ENCODE measurements at places on chromosomes 4 and X. TPM values are rescaled to one million over a fixed set of nuclear protein-coding genes. Genes with fewer than 3 reads are reported as not detected.

GPRASP3 gene
- 1.0 TPM for total RNA-seq

HTN3 gene
- total RNA-seq = not detected

EFHC2 gene
- total RNA-seq = 0.30 TPM

GLOD5 gene
- not detected for total RNA-seq

DNA sequence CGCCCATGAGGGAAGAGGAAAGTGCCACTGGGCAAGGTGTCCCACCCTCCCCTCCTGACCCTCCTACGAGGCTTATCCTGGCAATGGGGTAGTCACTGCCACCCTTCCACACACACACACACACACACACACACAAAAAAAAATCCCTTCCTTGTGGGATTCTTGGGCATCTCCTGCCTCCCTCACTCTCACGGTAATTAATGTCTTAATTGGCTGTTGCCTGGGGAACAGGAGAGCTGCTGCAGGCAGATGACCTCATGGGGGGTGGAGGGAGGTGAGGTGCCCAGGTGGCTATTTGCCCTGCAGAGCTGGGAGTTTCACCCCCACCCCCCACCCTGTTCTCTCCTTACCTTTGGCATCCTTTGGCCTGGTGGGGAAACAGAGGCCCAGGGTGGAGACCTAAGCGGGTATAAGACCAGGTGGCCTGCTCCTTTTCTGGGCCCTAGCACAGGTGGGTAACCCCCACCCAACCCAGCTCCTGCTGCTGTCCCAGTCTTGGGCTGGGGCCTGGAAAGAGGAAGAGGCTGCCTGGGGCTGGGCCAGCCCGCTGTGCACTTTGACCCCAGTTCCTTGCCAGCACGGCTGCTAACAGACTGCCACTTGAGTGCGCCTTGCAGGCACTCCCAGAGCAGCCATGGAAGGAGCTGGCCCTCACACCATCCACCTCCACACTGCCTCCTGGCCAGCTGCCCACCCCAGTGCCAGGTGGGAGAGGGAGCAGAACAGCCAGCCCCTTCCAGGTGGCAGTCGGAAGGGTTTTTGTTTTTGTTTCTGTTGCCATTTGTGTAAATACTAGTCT, 12.6 kb downstream of the EFNB1 start:
- no peak for DNase-seq
- H3K27me3 ChIP-seq = no peaks in the 10 kb centered on the region
- H3K36me3 ChIP-seq = no peaks in the 10 kb centered on the region
- no peak overlapping the region for H3K27ac ChIP-seq
- H3K4me1 ChIP-seq = no peaks in the 10 kb centered on the region

- H3K27me3 ChIP-seq = no peaks in the 10 kb centered on the region
- H3K4me3 ChIP-seq = no peak overlapping the region
- H3K27ac ChIP-seq = no peak overlapping the region
- no peaks in the 10 kb centered on the region for H3K36me3 ChIP-seq
- no peak for DNase-seq
These were observed 254.4 kb upstream of the CXXC4 start for GRCh38 chr4:104749062-104749461.

DNA sequence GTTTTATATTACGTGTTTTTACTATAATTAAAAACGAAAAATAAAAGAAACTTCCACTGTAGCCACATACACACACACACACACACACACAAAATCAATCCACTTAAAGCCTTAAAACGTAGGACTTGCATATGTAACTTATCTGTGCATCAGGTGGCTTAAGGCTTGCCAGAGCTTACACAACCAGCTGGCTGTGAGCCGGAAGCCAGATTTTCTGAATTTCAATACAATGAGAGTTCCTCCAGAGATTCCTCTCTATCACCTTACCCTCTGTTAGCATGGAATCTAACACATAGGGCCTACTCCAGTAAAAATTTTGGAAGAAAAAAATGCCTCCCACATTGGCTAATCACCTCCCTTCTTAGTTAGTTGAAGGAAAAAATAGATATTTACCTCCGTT, 27.9 kb upstream of the SLITRK4 start:
- no peaks in the 10 kb centered on the region for H3K4me1 ChIP-seq
- no peak overlapping the region for H3K27ac ChIP-seq
- DNase-seq = no peak

Data from activated CD4-positive, alpha-beta T cell treated with anti-CD3 and anti-CD28 coated beads for 36 hours (primary cell).